ENCODE measurements at places on chromosomes 2 and 18. TPM values are rescaled to one million over a fixed set of nuclear protein-coding genes. Genes with fewer than 3 reads are reported as not detected.

The CHRND gene
- polyA plus RNA-seq, result not detected

DNA sequence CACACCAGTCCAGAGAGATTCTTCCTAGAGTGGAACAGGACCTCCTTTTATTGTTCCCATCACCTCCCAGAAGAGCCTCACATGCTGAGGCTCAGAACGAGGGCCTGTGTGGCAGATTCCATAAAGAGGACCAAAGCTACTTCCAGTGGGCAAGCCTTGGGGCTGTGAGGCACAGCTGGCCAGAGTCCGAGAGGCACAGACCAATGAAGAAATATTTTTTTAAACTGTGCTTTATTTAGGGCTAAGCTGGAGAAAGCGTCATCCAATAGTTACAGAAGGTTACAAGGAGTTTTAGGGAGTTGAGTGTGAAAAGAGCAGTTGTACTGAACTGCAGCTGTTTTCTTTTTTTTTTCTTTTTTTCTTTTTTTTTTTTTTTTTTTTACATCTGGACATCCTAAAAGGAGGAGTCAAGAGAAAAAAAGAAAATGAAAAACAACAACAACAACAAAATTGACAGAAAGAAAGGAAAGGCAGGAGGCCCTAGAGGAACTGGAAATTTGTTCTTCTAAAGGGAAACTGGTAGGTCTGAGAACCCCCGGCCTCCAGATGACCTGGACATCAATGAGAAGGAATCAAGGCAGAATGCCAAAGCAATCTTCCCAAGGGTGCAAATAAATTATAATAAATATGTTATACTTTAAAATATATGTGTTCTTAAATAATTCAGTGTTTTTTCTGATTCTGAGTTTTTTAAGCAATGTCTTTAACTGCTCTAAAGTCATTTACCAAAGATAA, 322.6 kb downstream of the CELF4 start:
- no peak for DNase-seq

GRCh38 chr18:3451989-3452749, 2.2 kb downstream of the TGIF1 start:
- DNase-seq, result no peak

DNA sequence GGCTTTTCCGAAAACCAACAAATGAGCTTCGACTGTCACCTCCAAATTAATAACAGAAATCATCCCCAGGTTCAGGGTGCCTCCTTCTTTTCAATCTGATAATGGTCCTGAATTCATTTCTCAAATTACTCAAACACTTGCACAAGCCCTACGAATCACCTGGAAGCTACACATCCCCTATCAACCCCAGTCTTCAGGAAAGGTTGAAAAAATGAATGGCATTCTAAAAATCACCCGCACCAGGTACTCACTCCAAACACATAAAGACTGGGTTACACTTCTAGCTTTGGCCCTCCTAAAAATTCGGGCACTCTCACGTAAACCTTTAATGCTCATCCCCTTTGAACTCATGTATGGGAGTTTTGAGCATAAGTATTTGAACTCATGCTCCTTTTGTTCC, 23.9 kb downstream of the EIF2AK2 start:
- no peak for DNase-seq

DNA sequence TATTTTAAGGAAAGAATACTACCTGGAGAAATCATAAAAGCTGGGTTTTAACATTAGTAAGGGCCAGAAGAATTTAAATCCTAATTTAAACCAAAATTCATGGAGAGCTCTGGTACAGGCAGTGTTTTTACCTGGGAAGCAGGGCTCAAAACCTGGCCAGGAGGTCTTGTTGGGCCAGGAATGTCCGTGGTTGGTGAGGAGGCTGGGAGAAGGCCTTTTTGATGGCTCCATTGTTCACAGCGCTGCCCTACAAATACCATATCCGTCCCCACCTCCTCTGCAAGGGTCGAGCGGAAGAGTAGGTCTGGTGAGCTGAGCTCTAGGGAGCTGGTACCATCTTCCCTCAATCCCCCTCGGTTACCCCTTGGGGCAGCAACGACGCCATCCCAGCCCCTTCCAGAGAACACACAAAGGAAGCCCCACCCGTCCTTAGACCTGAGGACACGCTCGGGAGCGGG, 10.9 kb upstream of the HOXD1 start:
- no peak for DNase-seq

- DNase-seq, result no peak
Observed at GRCh38 chr2:146785101-146785500, 1059.7 kb upstream of the ACVR2A start.

The METTL4 gene
- 12.7 TPM for polyA plus RNA-seq

DNA sequence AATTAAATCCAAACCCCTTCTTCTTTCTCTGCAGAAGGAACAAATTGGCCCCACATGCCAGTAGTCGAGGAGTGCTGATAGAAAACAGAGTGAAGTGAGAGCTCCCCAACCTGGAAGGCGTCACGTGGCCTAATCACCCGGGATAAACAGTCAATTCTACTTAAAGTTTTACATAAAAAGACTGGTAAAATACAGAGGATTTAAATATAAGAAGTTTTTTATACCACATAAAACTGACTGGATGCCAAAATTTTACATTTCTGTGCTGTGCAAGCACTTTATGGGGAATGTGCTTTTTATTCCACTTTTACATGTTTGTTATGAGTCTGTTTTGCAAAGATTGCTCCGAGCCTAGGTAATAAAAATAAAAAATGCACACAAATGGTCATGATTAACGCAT, 1586.8 kb upstream of the ACVR2A start:
- DNase-seq, result no peak

The CIDEA gene
- polyA plus RNA-seq, result not detected

The DRC1 gene
- polyA plus RNA-seq, result not detected

GRCh38 chr2:236158969-236159777, 9.0 kb downstream of the GBX2 start:
- DNase-seq, result no peak

GRCh38 chr2:200032895-200033294, 77.5 kb downstream of the MAIP1 start:
- DNase-seq, result no peak

GRCh38 chr2:73841912-73842738, 13.4 kb downstream of the STAMBP start:
- DNase-seq, result no peak

GRCh38 chr2:20599001-20599600, 51.8 kb downstream of the HS1BP3 start:
- DNase-seq, result no peak

DNA sequence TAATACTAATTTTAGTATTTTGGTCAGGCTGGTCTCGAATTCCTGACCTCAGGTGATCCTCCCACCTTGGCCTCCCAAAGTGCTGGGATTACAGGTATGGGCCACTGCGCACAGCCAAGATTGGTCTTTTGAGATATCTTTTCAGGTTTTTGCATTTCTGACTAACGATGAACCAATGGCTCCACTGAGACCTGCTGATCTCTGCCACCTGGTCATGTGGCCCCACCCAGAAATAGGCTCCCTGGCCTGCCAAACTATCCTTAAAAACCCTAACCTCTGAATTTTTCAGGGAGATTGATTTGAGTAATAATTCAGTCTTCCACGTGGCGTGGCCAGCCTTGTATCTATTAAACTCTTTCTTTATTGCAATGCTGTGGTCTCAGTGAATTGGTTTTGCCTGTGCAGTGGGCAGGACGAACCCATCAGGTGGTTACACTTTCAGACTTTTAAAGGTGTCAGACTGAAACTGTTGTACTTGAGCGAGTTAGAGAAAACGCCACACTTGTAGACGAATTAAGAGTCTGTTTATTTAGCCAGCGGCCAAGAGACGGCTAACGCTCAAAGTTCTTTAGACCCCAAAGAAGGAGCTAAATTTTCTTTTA, 85.8 kb upstream of the MSH6 start:
- no peak for DNase-seq

DNA sequence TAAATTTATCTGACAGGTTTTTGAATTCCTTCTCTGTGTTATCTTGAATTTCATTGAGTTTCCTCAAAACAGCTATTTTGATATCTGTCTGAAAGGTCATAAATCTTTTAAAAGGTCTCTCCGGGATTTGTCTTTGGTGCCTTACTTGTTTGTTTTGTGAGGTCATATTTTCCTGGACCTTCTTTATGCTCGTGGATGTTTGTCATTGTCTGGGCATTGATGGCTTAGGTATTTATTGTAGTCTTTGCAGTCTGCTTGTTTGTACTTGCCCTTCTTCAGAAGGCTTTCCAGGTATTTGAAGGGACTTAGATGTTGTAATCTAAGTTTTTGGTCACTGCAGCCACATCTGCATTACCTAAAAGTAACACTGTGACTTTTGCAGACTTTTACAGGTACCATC, 355.2 kb downstream of the PARD3B start:
- no peak for DNase-seq

- DNase-seq, result no peak
Observed at GRCh38 chr18:40576507-40577115, 1378.4 kb upstream of the PIK3C3 start.
